ENCODE measurements at places on chromosomes 12 and 14.

DNA sequence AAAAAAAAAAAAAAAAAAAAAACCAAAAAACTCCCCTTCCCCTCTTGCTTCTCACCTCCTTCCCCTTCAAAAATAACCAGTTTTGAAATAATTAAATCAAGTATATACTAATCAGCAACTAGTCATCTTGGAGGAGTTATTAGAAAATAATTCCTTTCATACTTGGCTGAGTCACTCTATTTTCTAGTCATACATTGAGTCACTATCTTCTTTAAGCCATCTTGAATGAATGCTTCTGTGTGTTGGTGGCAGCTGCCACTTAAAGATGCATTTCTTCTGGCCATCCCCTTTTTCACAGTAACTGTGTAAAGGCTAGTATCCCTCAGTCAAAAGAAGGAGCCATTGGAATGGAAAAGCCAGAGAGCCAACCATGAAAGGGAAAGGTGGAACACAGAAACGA lies 84.2 kb upstream of the TMEM263 start:
- no peak for DNase-seq

DNA sequence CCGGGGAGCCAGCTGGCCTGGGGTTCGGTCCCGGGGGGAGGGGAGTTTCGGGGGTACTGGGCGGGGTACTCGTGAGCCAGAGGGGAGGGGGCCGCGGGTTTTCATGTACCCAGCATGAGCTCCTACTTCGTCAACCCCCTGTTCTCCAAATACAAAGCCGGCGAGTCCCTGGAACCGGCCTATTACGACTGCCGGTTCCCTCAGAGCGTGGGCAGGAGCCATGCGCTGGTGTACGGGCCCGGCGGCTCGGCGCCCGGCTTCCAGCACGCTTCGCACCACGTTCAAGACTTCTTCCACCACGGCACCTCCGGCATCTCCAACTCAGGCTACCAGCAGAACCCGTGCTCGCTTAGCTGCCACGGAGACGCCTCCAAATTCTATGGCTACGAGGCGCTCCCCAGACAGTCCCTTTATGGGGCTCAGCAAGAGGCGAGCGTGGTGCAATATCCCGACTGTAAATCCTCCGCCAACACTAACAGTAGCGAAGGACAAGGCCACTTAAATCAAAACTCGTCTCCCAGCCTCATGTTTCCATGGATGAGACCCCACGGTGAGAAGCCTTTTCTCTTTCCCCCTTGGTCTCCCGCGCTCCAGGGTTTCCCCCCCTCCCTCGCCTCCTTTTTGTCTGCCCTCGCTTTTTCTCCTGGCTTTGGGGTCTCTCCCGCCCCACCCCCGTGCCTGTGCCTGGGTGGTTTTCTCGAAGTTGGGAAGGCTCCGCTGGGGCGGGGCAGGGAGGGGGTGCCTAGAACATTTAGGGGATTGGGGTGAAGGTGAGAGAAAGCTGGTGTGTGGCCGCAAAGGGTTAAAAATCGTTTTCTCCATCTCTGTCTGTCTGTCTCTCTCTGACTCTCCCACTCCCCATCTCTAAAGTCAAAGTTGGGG lies 627 bp downstream of the HOXC8 start:
- DNase-seq: no peak

GRCh38 chr12:128551266-128551665 lies 272.5 kb downstream of the SLC15A4 start:
- peak; percentile 5 for DNase-seq

- peak; percentile 89 for DNase-seq
Measured at GRCh38 chr12:6607751-6608591, 792 bp upstream of the CHD4 start.

- DNase-seq: no peak
Measured at GRCh38 chr12:6620137-6620884, 13.1 kb upstream of the CHD4 start.

- DNase-seq: peak; percentile 14
Measured at GRCh38 chr12:39723831-39724230, 104.2 kb upstream of the ABCD2 start.

DNA sequence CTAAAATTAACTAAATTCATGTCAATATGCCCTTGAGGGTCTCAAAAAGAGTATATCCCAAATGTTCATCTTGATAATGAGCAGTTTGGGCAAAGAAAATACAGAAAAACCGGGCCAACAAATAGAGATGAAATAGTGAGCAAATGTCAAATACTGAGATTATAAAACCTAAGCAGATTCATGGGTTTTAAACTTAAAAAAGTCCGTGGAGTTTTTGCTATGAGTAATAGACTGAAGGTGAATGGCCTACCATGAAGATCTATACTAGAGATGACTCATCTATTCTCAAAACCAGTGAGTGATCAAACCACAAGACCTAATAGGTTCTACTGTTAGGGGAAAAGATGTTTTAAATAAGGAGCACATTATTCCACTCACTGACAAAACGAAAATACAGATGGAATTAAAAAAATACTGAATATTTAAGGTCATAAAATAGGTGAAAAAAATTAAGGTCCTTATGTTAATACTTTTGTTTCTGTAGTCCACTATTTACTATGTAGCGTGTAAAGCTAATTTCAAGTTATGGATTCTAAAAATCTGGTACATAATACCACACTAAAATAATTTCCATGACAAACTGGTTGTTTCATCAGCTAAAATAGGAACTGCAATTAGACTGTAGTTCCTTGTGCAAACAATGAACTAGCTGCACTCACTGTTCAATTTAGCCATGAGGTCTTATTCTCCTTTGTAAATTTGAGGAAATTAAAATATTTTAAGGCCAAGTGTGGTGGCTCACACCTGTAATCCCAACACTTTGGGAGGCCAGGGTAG lies 5.0 kb downstream of the HNRNPC start:
- no peak for DNase-seq

DNA sequence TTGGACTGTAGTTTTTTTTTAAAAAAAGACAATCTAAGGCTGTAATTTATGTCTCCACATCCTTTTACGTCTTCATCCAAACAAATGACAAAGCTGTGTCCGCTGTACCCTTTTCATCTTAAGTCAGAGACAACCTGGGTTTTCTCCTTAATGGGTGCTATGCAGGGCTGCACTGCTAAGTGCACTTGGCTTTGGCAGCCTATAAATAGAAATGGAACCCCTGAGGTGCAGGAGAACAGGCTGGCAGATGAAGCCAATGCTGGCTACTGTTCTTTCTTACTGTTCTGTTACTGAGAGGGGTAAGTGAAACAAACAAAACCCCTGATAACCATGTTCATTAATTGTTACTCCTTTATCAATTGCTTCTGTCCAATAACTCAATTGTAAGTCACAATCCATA lies 47.1 kb upstream of the KICS2 start:
- no peak for DNase-seq

DNA sequence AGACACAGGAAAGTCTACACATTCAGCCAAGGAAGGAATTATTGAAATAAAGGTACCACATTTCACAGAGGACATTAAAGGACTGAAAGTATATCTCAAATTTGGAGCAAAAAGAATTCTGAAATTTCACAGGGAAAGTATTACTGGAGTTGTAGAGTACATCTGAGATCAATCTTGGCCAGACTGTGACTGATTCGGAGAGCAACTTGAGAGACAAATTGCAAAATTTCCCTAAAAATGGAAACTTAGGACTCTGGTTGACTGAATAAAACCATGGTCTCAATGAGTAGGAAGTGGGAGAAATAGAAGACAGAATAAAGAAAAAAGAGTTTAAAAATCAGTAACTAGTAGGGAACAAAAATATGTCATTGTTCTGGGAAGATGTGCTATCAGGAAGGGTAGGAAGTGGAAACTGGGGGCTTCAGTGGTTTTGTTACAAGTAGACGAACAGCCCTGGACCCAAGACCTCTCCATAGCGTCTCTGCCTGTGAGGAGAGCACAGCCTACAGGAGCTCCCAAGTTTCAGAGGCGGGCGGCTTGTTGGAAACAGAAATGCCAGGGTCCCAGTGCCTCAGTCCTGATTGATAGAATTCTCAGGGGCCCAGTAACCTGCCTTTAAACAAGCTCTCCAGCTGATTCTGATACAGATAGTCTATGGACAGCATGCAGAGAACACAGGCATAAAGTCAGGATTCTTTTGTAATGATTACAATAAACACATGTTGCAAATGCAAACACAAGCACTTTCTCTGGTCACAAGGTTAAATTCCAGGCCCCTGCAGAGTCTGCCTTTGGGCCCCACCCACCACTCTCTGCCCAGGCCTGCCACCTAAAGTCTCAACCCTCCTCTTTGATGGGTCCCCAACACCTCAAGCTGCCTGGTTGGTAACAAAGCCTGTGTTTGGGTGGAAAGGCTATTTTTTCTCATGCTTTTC lies 63.1 kb downstream of the BBS10 start:
- DNase-seq: no peak

- no peak for DNase-seq
Measured at GRCh38 chr12:69555461-69555860, 29.8 kb upstream of the CCT2 start.
